ENCODE measurements at places on chromosomes 11 and 22.

DNA sequence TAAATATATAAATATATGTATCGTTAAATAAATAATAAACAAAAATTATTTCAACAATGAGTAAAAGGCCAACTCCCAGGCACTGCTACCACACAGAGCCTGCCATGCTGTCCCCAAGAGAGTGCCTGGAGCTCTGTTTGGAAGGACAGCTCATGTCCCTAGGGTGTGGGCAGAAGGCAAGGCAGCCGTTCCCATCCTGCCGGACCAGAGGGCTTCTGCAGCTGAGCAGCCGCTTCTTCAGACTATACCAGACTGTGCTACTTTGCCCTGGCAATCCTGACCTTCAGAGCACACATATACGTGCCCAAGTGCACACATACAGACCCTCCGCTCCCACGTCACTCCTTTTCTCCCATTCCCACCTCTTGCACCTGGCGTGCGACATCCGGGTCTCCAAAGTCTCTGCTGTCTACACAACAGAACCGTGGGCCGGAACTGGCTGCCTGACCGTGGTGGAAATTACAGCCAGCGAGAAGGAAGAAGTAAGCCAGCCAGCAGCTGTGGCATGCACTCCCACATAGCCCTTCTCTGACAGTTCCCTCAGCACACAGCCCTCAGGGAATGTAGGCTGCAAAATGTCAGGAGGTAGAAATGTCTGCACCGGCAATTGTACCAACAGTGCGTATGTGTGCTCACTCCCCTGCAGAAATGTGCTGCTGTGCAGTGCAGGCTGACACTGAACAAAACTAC, 24.0 kb downstream of the PAX6 start:
- no peak for DNase-seq

- DNase-seq = no peak
Observed at GRCh38 chr11:59833602-59834001, 11.7 kb downstream of the CBLIF start.

- peak; percentile 85 for DNase-seq
Observed at GRCh38 chr11:73493956-73494598, 103.8 kb downstream of the FAM168A start.

DNA sequence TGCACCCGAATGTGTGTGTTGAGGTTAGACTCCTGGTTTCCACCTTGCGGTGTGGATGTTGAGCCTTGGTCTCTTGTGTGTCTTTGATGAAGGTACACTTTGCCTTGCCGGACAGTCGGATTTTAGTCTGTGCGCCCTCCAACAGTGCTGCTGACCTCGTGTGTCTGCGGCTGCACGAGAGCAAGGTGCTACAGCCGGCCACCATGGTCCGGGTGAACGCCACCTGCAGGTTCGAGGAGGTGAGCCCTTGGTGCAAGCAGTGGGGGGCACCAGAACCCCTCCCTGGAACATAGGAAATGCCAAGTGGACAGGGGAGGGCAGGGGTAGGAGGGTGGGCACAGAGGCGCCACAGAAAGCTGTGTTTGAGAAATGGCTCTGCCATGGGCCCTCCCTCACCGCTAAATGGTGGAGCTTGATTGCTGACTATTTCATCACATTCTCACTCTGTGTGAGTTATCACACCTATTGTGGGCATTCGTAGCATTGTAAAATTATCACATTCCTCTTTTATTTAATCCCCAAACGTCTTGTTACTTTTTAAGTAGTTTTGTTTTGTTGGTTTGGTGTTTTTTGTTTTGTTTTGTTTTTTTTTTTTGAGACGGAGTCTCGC, 26.4 kb upstream of the PANX2 start:
- DNase-seq = no peak

DNA sequence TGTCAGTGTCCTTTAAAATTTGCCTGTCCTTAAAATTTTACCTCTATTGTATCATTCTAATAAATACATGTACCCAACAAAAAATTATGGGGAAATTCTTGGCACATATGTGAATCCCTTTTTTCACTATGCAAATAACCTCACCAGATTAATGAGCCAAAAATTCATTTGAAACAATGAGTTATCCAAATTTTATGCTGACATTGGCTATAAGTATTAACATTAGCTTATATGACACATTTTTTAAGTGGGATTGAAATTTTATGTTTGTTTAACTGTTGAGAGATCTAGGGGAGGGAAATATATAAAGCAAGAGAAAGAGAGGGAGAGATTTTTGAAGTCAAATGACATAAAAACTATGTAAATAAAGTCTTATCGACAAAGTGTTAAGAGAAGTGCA, 11.8 kb upstream of the PDGFD start:
- DNase-seq = no peak

DNA sequence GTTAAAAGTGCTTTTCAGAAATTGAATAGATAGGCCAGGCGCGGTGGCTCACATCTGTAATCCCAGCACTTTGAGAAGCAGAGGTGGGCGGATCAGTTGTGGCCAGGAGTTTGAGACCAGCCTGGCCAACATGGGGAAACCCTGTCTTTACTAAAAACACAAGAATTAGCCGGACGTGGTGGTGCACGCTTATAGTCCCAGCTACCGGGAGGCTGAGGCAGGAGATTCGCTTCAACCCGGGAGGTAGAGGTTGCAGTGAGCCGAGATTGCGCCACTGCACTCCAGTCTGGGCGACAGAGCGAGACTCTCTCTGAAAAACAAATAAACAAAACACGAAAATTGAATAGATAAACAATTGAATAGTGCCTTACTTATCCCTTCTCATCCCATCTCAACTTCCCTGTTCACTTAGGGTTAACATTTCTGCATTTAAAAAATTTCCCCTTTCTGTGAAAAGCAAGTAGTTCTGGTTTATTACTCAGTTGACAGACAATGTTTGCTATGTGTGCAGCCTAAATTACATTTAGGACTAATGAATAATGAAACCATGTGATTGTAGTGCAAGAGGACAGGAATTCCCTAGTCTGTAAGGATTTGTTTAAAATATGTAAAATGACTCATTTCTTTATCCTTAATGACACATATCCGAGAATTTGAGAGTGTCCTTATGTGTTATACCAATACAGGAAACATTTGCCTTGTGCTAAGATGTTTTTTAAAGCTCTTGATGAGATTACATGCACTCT, 6.0 kb downstream of the RNF169 start:
- peak; percentile 91 for DNase-seq

DNA sequence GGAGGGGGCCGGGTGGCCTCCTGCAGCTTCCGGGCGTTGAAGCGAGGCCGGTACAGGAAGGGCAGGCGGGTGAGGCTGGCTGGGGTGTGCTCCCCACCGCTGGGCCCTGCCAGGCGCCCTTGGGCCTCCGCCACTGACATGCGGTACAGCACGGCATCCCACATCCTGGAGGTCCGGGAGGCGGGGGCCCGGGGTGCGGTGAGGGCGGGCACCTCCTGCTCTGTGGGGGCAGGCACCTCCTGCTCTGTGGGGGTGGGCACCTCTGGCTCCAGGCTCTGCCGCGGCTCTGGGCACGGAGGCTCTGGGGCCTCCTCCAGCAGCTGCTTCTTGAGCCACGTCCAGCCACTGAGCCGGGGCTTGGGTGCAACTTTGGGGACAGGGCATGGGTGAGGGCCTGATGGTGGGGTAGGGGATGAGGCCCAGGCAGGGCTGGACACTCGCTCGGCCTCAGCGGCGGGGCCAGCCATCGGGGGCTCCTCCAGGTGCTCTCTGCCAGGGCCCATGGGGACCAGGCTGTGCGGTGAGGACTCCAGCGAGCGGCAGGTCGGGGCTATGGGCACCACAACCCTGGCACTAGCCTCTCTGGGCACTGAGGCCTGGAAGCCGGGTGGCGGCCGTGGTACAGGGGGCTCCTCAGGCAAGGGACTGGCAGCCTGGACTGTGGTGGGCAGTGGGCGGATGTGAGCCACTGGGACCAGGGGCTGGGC, 2.3 kb downstream of the PRR33 start:
- no peak for DNase-seq

All from fibroblast of skin of abdomen (primary cell).